NCI-H1436 (cell line): ENCODE measurements at places on chromosomes 13 and 19.

DNA sequence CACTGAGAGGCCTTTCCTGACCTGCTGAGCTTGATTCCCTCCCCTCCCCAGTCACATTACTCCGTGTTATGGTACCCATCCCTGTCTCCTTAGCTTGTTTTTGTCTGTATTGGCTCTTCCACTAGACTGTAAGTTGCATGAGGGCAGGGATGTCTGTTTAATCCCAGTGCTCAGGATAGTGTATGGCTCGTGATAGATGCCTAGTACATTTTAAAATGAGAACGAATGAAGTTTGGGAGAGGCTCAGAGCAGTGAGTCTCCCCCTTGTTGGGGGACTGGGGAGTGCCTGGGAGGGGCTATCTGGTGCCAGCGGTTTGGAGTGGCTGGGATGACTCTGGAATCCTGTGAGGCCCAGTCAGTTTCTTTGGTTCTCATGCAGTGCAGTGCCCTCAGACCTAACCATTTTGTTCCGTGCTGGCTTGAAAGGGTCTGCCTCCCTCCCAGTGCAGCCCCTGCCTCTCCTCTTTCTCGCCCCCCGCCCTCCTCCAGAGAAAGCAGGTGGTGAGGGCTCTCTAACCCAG is 35.5 kb downstream of the ACTN4 start:
- no peak for DNase-seq

DNA sequence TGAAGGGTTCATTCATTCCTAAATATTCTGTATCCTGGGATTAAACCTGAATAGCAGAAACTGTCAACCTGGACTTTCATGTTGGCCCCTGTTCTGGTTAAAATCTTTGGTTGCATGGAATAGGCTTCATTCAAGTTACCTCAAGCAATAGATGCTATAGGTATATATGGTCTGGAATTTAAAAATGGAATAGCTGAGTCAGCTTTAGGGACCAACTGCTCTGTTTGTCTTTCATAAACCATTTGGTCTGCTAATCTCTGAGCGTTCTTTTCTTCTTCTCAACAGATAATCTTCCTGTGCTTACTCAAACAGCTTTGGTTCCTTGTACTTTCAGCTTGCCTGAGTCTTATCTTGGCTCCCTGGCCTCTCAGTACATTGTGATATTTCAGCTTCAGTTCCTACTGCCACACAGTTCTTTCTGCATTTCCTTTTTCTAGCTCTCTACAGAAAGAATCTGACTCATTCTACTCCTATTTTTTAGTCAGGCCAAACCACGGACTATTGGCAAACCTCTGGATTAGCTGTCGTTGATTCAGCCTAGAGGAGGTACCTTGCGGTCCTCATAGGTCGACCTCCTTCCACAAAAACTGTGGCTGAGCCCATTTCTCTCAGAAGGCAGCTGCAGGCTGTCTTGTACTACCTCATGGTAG is 35.9 kb upstream of the MAB21L1 start:
- DNase-seq = no peak

DNA sequence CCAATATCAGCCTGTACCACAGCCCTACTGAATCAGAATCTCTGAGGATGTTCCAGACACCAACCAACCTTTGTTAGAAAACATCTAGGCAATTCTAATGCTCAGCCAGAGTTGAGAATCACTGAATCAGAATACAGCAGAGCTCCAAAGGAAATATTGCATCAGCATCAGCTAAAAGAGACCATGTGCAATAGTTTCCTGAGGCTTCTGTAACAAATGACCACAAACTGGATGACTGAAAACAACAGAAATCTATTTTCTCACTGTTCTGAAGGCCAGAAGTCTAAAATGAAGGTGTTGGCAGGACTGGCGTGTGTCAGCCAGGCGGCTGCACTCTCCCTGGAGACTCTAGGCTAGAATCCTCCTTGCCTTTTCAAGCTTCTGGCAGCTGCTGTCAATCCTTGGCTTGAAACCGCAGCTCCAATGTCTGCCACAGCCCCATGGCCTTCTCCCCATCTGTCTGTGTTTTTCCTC is 1.2 kb upstream of the DCT start:
- no peak for DNase-seq

GRCh38 chr13:40639221-40639681 is 27.2 kb downstream of the FOXO1 start:
- DNase-seq = no peak

GRCh38 chr13:84569366-84569765 is 687.1 kb upstream of the SLITRK1 start:
- DNase-seq = no peak

DNA sequence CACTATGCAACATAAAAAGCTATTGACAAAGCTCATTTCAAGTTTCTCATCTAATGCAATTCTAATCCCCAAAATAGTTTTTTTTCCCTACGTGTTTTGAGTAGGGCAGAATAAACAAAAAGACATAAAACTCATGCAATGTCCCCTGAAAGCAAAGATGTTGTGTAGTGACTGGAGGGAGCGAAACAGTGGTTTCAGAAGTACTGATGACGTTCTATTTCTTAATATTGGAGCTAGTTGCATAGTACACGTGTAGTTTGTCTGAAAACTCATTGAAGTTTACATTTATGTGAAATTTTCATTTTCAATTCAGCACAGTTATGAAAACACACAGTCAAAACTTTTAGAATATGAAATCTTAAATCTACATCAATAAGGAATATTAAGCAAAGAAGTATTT is 31.6 kb downstream of the USP12 start:
- no peak for DNase-seq

DNA sequence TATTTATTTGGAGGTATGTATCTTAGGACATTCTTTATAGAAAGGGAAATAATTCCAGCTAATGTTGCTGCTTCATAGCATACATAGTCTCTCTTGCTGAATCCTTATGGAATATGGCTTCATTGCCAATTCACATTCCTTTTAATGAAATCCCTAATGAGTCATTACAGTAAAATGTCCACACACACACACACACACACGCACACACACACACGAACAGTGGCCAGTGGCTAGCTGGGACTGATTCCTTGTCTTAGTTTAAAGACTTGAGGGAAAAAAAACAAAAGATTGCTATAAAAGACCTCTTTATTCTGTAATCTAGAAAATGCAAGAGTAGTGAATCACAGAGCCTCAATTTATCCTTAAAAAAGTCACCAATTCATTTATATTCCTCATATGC is 301.6 kb downstream of the SLITRK6 start:
- DNase-seq = no peak

- no peak for DNase-seq
These were observed 602.6 kb downstream of the PCDH9 start for GRCh38 chr13:66627512-66627911.

- no peak for DNase-seq
These were observed 275.1 kb downstream of the SHISA2 start for GRCh38 chr13:25776722-25777121.

DNA sequence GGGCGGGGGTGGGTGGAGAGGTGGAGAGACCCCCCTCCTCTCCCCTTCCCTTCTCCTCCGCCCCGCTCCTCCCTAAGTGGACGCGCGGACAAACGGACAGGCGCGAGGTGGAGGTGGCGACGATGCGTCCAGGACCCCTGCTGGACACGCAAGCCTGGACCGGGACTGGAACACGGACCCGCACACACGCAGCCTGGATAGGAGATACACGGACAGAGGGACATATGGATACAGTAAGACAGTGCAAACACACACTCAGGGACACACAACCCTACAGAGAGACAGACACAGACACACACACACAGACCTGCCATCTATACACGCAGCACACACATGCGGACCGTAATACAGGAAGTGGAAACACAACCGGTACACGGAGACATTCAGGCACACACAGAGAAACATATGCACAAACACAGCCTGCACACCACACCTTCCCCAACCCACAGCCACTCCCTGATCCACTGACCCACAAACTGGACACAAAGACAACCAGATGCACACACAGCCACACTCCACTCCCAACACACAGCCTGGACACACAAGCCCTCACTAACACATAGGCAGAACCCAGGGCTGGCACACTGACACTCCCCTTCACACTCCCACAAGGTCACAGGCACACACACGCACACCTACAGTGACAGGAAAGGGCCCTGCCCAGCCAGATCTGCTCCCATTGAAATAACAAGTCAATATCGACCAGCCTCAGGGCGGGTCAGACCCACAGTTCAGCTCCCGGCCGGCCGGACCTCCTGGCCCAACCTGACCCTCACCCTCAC is 696 bp upstream of the ERFL start:
- DNase-seq = no peak

DNA sequence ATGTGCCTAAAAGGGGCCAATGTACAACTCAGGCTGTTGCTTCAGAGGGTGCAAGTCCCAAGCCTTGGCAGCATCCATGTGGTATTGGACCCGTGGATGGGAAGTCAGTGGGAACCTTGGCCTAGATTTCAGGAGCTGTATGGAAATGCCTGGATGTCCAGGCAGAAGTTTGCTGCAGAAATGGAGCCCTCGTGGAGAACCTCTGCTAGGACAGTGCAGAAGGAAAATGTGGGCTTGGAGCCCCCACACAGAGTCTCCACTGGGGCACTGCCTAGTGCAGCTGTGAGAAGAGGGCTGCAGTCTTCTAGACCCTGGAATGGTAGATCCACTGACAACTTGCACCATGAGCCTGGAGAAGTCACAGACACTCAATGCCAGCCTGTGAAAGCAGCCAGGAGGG is 28.5 kb downstream of the GPC5 start:
- DNase-seq = no peak

GRCh38 chr19:10699650-10700335 is 1.4 kb upstream of the QTRT1 start:
- DNase-seq = peak; percentile 15

- DNase-seq = no peak
These were observed 2.2 kb downstream of the NDFIP2 start for GRCh38 chr13:79483086-79483706.

DNA sequence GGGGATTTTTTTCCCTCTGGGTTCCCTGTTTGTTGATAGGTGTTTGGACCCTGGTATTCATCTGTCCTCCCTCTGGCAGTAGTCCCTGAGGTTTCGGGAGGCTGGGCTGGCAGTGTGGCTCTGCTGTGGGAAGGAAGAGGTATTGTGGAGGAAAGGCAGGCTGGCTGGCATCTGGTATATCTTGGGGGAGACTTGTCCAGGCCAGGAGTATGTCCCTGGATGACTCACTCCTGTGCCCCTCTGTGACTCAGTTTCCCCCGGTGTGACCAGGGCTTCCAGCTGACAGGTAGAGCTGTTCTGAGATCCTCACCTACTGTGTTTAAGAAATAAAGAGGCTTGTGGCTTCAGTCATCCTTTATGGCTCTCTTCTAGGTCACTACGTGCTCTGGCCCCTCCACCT is 14.2 kb upstream of the ZNF492 start:
- DNase-seq = no peak

GRCh38 chr19:3178377-3178972 is at the start of gene S1PR4:
S1PR4 (plus strand) TSS chr19:3178769; CDS start chr19:3178793, 24 bp downstream.
- DNase-seq = no peak

DNA sequence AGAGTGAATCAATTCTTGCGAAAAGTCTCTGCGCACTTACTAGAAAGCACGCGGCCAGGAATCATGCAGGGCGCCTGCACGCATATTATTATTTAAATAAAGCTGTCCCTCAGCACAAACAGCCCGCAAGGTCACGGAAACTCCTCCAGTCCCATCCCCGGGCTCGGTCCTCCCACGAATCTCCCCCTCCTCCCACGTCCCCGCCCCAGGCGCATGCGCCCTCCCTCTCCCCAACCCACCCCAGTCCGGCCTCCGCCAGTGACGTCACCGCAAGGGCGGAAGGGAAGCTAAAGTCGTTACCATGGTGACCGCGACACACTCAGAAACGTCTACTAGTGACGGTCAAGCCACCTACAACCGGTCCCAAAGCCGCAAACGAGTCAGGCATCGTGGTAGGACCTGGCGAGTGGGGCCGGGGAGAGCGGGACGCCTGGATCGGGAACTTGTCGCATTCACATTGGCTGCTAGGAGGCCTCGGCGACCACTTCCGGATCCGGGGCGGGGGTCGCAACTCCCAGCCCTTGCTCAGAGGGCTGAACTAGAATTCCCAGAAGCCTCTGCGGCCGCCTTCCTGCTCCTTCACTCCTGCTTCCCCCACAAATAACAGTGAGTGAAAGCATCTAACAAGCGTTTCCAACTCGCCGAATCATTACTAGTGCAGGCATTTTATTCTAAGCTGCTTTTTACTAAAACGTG is at the start of gene ZSCAN5A:
Gene ZSCAN5A (minus strand): TSS at position 459 of the 696 bp plus-strand sequence. CDS start 89,793 bp downstream, outside the sequence.
- peak; percentile 97 for DNase-seq

GRCh38 chr19:55690109-55690768 is 15.2 kb downstream of the EPN1 start:
- DNase-seq = no peak

GRCh38 chr13:77751513-77752456 is 54.3 kb downstream of the SLAIN1 start:
- DNase-seq = peak; percentile 9

- no peak for DNase-seq
These were observed 66.3 kb downstream of the ZIC5 start for GRCh38 chr13:99905224-99905623.

GRCh38 chr19:6677883-6678689 is 8.1 kb upstream of the TNFSF14 start:
- no peak for DNase-seq

DNA sequence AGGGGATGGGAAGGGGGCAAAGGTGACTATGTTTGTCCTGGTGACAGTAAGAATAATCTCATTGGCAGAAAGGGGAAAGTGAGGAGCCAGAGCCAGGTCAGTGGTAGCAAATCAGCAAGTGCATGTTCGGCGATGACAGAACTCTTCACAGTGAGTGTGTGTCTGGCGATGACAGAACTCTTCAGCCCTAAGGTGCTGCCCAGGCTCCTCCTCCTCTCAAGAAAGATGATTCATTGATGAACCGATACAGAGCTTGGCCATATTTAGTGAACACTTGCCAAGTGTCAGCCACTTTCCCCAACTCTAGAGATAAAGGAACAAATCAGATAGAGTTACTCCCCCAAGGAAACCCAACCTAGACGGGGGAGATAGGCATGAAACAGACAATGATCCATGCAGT is 199.3 kb upstream of the UBL3 start:
- DNase-seq = no peak

GRCh38 chr13:40069173-40070044 is 413.9 kb downstream of the COG6 start:
- DNase-seq = peak; percentile 19

- no peak for DNase-seq
These were observed 5.2 kb downstream of the SPACA6 start for GRCh38 chr19:51698296-51698695.

GRCh38 chr13:20528452-20528851 is 2.8 kb upstream of the CRYL1 start:
- DNase-seq = no peak

- no peak for DNase-seq
These were observed 1.5 kb downstream of the GIPC3 start for GRCh38 chr19:3586707-3587346.

- peak; percentile 97 for DNase-seq
These were observed at the start of gene SH2D3A for GRCh38 chr19:6767357-6768235. SH2D3A (minus strand) TSS chr19:6767435; CDS start chr19:6763748, 3,687 bp downstream.

DNA sequence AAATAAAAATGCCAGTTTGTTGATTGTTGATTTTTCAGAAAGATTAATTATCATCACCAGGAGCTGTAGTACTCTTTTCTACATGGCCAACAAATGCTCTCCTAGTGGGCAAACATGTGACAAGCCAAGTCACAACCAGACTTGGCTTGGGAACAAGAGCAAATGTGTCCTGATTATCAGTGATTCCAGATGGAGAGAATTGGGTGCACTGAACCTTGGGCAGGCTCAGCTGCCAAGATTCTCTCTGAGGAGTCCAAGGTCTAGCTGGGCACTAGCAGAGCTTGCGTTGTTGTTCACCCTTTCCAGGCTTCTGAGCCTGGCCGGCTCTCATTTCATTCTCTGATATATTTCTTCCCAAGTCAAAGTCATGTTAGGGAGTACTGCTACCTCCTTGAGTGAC is 27.3 kb upstream of the GPI start:
- DNase-seq = no peak

GRCh38 chr13:39049274-39049673 is 11.0 kb downstream of the NHLRC3 start:
- no peak for DNase-seq

GRCh38 chr19:5621945-5622464 is 571 bp downstream of the SAFB2 start:
- no peak for DNase-seq
